ENCODE measurements at places on chromosomes 1 and 21. TPM values are rescaled to one million over a fixed set of nuclear protein-coding genes. Genes with fewer than 3 reads are reported as not detected.

- H3K27me3 ChIP-seq: peaks cover 6% of the 10 kb centered on the region
- H3K27ac ChIP-seq: peak overlapping the region; percentile 23
- peak overlapping the region; percentile 4 for H3K4me3 ChIP-seq
- peaks cover 28% of the 10 kb centered on the region for H3K4me1 ChIP-seq
Observed at GRCh38 chr1:16006552-16007485, 2.8 kb downstream of the SRARP start.

- H3K36me3 ChIP-seq: peaks cover 7% of the 10 kb centered on the region
- H3K4me3 ChIP-seq: peak overlapping the region; percentile 1
- H3K27me3 ChIP-seq: no peaks in the 10 kb centered on the region
- H3K4me1 ChIP-seq: peaks cover 81% of the 10 kb centered on the region
Observed at GRCh38 chr1:13756557-13757315, 56.7 kb downstream of the PRDM2 start.

DNA sequence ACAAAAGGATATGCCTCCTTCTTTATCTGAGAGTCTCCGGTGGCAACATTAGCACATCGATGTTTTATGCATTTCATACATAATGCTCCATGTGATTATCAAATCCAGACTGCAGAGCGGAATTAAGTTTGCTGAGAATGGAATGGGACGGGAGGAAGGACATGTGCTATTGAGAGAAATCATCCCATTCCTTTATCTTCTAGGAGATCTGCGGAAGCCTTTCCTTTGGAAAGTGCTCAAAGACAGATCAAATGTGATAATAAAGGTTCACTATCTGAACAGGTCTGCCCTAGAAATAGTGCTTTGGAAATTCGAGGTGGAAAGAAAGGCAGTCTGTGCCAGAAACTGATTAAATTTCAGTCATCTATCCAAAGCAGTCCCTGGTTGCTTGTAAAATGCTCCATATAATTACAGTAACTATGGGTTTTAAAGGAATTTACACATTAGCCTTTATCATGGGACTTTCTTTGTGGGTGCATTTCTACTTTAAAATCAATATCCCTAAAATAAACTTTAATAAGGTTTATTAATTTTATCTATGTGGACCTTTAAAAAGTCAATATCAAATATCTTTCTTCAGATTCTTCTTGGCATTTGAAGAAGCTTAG is 473.5 kb upstream of the ADGRL2 start:
- no peaks in the 10 kb centered on the region for H3K27me3 ChIP-seq
- no peak overlapping the region for H3K27ac ChIP-seq
- no peaks in the 10 kb centered on the region for H3K4me1 ChIP-seq

- no peaks in the 10 kb centered on the region for H3K27me3 ChIP-seq
- no peak for DNase-seq
- H3K27ac ChIP-seq: no peak overlapping the region
- H3K36me3 ChIP-seq: no peaks in the 10 kb centered on the region
- no peak overlapping the region for H3K4me3 ChIP-seq
Observed at GRCh38 chr1:58439946-58440345, 106.6 kb downstream of the OMA1 start.

GRCh38 chr1:62746086-62746808 is 37.7 kb upstream of the ATG4C start:
- H3K36me3 ChIP-seq: no peaks in the 10 kb centered on the region
- peak; percentile 29 for DNase-seq
- no peaks in the 10 kb centered on the region for H3K4me1 ChIP-seq
- no peaks in the 10 kb centered on the region for H3K27me3 ChIP-seq
- no peak overlapping the region for H3K4me3 ChIP-seq
- no peak overlapping the region for H3K27ac ChIP-seq

GRCh38 chr1:26853156-26853555 is 9.8 kb upstream of the SFN start:
- no peak overlapping the region for H3K27ac ChIP-seq
- peak; percentile 77 for DNase-seq
- H3K27me3 ChIP-seq: no peaks in the 10 kb centered on the region

- no peaks in the 10 kb centered on the region for H3K27me3 ChIP-seq
- H3K4me1 ChIP-seq: no peaks in the 10 kb centered on the region
- H3K27ac ChIP-seq: no peak overlapping the region
- no peak overlapping the region for H3K4me3 ChIP-seq
- no peak for DNase-seq
Observed at GRCh38 chr1:233523047-233523446, 90.9 kb upstream of the KCNK1 start.

GRCh38 chr1:39378377-39378776 is 113.1 kb upstream of the BMP8A start:
- H3K4me1 ChIP-seq: no peaks in the 10 kb centered on the region
- H3K36me3 ChIP-seq: peaks cover 6% of the 10 kb centered on the region
- H3K4me3 ChIP-seq: no peak overlapping the region
- H3K27me3 ChIP-seq: no peaks in the 10 kb centered on the region

- H3K4me3 ChIP-seq: peak overlapping the region; percentile 87
- DNase-seq: peak; percentile 72
- H3K4me1 ChIP-seq: peaks cover 36% of the 10 kb centered on the region
- peak overlapping the region; percentile 88 for H3K27ac ChIP-seq
- H3K27me3 ChIP-seq: no peaks in the 10 kb centered on the region
- no peaks in the 10 kb centered on the region for H3K36me3 ChIP-seq
Observed at GRCh38 chr1:32201011-32201855, 838 bp downstream of the CCDC28B start.

The S100A3 gene
- polyA plus RNA-seq: not detected

The SPATA1 gene
- 0.96 TPM for polyA plus RNA-seq
